Myometrial cell (primary cell): ENCODE measurements at places on chromosomes 5 and 9. TPM values are rescaled to one million over a fixed set of nuclear protein-coding genes. Genes with fewer than 3 reads are reported as not detected.

GCNT4 gene
- total RNA-seq = 0.35 and 0.58 TPM in 2 replicates

CSNK1A1 gene
- 342 and 348 TPM in 2 replicates for total RNA-seq

BRIX1 gene
- 43.2 and 49.8 TPM in 2 replicates for total RNA-seq

PCDHGA7 gene
- 0.89 and 2.0 TPM in 2 replicates for total RNA-seq

LRRC26 gene
- not detected in 2 replicates for total RNA-seq

RPS14 gene
- total RNA-seq = 3,357 and 3,696 TPM in 2 replicates
